Kasumi-1 (cell line): ENCODE measurements at places on chromosomes 5 and 9.

- DNase-seq: no peak
Observed at GRCh38 chr9:122075135-122076030, 17.7 kb downstream of the TTLL11 start.

DNA sequence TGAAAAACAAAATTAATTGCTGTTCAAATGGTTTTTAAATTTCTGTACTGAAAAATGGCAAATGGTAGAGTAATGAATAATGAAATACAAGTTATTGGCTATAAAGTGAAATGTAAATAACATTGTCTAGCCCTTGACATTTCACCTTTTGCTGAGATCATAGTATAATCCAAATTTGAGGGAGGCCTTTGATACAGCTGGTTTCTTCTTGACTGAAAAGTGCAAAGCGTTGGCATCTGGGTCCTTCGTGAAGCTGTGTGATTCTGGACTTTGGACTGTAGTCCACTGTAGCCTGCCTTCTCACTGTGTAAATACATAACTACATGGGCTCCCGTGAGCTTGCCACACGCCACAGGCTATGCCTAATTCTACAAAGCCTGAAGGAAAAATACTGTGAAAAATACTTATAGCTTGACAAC, 52.3 kb downstream of the ARHGEF28 start:
- DNase-seq: no peak

- DNase-seq: no peak
Observed at GRCh38 chr5:7456206-7456605, 60.3 kb downstream of the ADCY2 start.

DNA sequence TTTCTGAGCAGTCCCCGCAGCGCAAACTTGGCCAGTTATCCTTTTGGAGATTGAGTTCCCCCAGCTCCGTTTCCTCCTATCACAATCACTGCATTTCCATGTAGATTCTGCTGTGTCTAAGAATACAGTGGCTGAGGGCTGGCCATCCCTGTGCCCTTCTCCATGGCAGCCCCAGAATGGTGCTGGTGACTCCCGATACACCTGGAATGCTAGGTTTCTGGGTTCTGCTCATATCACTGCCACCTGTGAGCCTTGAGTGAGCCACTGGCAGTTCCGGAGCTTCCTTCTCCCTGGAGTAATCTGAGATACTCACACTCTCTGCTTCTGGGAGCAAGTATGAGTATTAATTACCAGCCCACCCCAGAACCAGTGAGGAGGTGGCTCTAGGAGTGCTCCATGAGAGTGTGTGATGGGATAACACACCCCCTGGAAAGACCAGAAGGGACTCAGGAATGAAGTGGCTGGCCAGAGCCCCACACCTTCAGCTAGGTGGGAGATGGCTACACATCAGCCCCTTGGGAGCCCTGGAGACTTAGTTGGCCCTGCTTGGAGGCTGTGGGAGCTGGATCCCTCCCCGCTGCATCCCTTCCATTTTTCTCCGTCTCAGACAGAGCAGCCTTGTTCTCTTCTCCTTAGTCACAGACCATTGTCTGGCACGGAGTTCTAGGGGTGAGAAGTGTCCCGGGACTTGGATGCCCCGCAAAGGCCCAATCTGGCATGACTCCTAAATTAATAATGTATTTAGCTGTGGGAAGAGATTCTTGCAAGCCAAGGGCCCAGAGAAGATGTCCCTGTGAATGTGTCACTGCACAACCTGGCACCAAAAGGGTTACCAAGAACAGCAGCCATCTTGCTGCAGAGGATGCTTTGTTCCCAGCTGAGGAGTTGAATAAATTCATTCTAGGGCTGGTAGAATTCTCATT, 4.9 kb downstream of the PCDHGC5 start:
- no peak for DNase-seq

- no peak for DNase-seq
Observed at GRCh38 chr5:35172533-35172932, 57.8 kb downstream of the PRLR start.

- no peak for DNase-seq
Observed at GRCh38 chr5:79728396-79728795, 38.8 kb downstream of the CMYA5 start.

GRCh38 chr5:163379298-163380155, 57.9 kb upstream of the CCNG1 start:
- no peak for DNase-seq
